Vein endothelial cell (primary cell): ENCODE measurements at places on chromosomes 1 and 21. TPM values are rescaled to one million over a fixed set of nuclear protein-coding genes. Genes with fewer than 3 reads are reported as not detected.

The AGTRAP gene
- 42.9 and 50.6 TPM in 2 replicates for total RNA-seq

The LAMC1 gene
- 561 and 607 TPM in 2 replicates for total RNA-seq

The MAB21L3 gene
- not detected in 2 replicates for total RNA-seq

The ZSWIM5 gene
- 1.8 and 4.2 TPM in 2 replicates for total RNA-seq

The SNAP47 gene
- total RNA-seq = 36.3 and 40.5 TPM in 2 replicates

The UTS2 gene
- total RNA-seq = not detected in 2 replicates

The LCE6A gene
- not detected in 2 replicates for total RNA-seq
